ENCODE measurements at places on chromosomes 6 and 20. TPM values are rescaled to one million over a fixed set of nuclear protein-coding genes. Genes with fewer than 3 reads are reported as not detected.

SLA2 gene
- not detected for total RNA-seq

- no peak for DNase-seq
Observed at GRCh38 chr6:143127941-143128680, 67.4 kb downstream of the AIG1 start.

DNA sequence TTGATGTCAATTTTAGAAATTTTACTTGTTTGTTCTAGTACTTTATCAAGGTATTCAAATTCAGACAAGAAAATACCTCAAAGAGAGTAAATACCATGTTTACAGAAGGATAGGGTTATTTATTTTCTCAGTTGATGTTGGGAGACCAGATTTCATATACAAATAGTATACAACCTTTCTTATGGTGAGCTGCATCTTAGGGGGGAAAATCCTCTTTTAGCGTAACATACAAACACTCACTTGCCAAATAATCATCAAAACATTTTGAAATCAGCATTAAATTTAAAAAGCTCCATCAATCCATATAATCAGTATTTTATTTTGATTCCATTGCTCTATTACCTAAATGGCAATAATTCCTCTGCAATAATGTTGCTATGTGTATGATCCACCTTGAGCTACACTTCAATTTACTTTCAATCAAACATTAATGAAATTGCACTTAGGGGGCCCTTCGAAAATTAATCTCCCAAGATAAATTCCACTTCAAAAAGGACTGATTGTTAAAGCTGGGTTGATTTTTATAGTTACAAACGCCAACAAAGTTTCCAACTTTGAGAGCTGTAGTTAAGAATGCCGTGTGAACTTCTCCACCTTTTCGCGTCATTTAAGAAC lies 2.2 kb downstream of the NKX2-4 start:
- DNase-seq, result no peak

- no peak for DNase-seq
Observed at GRCh38 chr6:119739769-119740168, 390.2 kb upstream of the MAN1A1 start.

GRCh38 chr6:135875446-135875845 lies 23.9 kb downstream of the PDE7B start:
- no peak for DNase-seq

DNA sequence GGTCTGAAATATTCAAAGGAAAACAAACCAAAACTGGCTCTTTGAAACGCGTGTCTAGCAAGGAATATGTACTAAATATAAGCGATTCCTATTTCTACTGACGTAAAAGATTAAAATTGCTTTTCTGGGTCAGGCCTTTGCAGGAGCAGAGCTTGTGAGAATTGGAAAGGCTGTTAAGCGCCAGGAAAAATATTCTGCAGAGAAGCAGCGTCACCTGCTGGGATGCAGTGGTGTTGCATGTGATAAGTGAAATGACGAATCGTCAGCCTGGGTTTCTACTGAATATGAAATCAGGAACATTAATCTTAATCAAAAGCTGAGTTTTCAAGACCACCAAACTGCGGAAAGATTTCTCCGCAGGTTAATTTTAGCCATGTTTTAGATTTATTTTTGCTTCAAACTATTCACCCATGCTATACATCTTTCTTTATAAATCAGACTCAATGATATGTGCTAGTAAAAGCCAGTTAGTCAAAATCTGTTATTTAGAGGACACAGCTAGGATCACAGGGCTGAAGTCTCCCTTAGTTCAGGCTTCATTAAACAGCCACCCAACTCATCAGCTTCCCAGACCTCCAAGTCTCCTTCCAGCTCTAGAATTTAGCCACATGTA lies 67.4 kb downstream of the ALDH8A1 start:
- DNase-seq, result no peak

- DNase-seq, result no peak
Observed at GRCh38 chr6:1423578-1423977, 34.2 kb downstream of the FOXF2 start.

Data from osteocyte (in vitro differentiated cells).